ENCODE measurements at places on chromosomes 7 and 10.

- no peak for DNase-seq
Measured at GRCh38 chr10:123837756-123838155, 53.9 kb downstream of the CPXM2 start.

DNA sequence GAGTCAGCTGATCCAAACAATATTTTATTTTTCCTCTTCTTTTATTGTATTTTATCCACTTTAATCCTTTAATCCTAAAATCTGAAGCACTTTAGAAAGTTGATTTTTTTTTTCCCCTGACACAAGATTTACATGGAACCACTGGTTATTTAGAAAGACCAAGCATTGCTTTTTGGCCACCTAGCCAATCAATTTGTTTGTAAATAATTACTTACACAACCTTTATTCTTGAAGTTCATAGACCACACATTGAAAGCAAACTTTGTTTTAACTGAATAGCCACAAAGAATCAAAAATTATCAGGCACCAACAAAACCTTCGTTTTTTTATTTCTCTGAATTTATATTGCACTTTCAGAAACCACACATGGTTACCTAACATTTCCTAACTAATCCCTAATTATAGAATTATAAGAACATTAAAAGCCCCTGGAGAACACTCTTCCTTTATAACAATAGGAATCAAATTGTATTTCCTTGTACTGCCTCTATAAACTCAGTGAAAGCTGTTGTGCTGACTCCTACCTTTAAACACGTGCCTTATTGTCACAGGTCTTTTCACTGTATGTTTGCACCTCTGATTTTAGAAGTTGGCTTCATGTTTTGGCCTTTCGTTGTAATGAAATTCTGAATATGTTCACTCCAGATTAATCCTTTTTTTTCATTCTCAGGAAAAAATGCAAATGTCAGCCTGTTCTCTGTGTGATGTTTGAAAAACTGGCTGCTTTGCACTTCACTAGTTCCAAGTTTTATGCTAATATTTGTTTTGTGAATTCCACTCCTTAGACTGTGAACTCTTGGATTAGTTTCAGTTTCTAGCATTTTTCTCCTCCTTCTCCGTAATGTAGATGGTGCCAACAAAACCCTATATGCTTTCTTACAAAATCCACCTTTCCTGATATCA lies 1511.9 kb downstream of the REEP3 start:
- DNase-seq, result no peak

DNA sequence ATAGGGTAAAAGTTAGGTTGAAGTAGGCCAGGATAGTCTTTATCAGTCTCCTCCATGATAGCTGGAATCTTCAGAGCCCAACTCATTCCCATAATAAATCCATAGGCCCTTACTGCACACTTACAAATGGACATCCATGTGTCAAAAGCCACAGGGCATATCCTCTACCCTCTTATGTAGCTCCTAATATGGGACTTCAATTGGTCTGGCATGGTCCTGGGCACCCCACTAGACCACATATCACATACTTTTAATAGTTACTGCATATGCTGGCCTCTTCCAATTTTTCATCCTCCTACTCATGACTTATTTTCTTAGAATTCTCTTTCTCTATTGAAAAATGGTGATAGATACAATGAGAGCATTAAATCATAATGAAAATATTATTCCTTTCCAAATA lies 169.3 kb downstream of the MAGI2 start:
- no peak for DNase-seq

DNA sequence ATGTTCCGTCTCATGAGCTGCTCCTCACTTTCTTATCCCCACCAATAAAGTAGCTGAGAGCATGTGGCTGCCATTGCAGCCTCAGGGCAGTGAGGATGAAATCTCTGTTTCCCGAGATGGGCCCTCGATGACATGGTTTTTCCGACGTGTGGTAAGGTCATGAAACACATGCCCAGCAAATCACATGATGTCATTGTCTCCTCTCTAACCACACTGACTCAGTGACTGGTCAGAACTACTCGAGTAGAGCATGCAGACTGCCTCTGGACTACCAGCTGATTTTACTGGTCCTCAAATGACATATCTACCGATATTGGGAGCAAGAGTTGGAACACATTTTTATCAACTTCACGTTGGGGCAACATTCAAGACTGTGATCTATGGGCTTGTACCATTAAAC lies 786.1 kb downstream of the CNTNAP2 start:
- no peak for DNase-seq

- no peak for DNase-seq
Measured at GRCh38 chr7:149448961-149449360, 11.9 kb downstream of the ZNF777 start.

DNA sequence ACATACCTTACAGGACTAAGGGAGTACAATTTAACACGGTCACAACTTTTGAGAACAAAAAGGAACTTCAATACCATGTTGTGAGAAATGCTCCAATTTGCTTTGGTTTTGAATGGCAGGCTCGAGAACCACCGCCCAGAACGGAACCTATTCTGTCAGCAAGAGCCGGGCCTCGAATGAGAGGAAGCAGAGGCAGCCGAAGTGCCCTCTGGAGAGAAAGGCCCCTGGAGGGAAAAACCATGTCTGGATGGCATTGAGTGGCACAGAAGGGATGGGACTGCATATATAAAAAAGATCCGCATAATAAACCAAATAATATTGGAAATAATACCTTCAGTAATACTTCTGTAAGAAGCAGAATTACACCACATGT lies 85.6 kb downstream of the CHST15 start:
- no peak for DNase-seq

- no peak for DNase-seq
Measured at GRCh38 chr10:122112625-122113160, 123.7 kb downstream of the TACC2 start.

DNA sequence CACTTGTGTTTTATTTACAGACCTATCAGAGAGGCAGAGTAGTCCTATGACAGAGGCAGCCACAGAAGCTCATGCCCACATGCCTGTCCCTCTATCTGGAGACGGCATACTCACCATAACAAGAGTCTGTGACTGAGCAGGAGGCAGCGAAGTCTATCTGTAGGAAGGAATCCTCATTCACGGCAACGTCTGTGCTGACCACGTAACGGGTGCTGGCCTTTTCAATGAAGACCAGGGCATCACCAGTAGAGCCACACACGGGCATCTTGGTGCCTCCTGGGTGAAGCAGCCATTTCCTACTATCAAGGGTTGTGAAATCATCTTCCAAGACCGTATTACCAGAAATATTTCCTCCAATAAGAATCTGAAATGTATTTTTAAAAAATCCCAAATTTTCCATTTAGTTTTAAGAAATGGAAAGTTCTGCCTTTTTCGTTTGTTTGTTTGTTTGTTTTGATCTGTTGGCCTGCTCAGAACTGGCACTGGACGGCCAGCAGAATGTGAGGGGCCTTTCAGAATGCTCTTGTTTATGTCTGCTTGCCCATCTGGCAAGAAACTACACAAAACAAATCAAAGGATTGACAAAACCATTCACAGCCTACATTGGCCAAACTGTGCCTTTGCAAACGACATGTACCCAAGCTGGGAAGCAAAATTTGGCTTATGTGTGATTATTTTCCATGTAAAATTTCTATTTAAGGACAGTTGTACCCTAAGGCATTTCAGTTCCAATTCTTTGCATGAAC lies 93.1 kb upstream of the SLC26A5 start:
- no peak for DNase-seq

GRCh38 chr10:5441106-5441505 lies 28.7 kb downstream of the NET1 start:
- no peak for DNase-seq

- DNase-seq, result no peak
Measured at GRCh38 chr10:72000073-72001032, 36.2 kb downstream of the CHST3 start.

DNA sequence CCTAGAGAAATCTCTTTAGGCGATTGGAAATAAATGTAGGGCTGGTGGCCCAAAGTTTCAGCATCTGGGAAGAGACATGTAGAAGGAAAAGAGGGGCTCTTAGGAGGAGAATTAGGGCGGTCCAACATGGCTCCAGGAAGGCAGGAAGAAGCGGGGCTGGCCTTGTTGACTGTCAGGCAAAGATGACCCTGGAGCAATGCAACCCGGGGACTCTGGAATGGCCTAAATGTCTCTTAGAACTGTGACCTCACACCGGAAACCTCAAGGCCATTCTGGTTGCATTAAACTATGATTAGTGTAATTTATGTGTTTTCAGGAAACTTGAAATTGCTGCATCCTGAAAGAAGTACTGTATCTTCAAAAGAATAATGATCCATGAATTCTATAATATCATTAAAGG lies 66.8 kb downstream of the NRP1 start:
- DNase-seq, result no peak

DNA sequence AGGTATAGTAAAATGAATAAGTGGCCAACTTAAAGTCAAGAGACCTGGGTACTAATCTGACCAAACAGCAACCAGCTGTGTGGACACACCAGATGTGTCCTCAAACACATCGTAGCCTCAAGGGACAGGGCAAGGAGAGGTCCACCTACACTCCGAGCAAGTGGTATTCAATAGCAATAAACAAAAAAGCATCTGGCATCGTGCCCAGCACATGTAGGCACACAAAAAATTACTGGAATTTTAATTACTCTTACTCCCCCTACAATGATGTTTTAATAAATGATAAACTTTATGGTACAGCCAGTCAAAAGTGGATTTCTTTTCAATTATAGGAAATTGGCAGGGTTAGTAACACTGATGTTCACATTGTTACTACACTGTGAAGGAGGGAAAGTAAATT lies 3.5 kb upstream of the RGS10 start:
- DNase-seq, result no peak

DNA sequence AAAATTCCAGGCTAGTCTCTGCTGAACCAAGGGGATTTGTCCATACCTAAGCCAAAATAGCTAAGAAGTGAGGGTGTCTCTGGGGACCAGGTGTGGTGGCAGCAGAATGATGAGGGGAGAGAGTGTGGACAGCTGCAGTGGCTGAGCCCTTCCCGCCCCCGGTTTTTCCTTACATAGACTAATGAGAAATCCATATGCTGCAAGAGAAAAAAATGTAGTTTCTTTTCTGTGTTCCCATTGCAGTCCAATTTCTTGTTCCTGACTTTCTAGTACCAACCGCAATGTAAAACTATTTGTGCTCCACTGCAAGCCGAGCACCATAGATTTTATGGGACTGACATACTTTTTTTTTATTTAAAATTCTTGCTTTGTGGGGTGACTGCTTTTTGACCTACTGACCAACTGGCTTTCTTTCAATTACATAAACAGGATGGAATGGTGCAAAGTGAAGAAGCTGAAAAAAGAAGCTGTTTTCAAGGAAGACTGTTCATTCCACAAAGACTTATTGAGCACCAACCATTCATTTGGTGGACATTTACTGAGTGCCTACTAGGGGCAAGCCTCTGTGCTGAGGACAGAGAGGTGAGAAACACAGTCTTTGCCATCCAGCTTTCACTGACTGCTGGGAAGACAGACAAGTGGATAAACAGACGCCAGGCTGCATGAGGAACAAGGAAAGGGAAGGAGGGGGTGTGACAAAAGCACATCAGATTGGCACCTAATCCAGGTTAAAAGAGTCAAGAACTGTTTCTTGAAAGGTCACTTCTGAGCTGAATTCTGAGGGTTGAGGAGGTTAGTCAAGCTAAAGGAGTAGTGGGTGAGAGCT lies 9.8 kb downstream of the CEP41 start:
- DNase-seq, result no peak

- DNase-seq, result peak; percentile 14
Measured at GRCh38 chr10:74419958-74420375, 268.9 kb downstream of the ADK start.

- no peak for DNase-seq
Measured at GRCh38 chr10:59971915-59972314, 65.6 kb upstream of the CCDC6 start.

- no peak for DNase-seq
Measured at GRCh38 chr10:83929399-83929798, 209.9 kb upstream of the GHITM start.

- no peak for DNase-seq
Measured at GRCh38 chr7:139619367-139619657, 95.8 kb downstream of the CLEC2L start.

DNA sequence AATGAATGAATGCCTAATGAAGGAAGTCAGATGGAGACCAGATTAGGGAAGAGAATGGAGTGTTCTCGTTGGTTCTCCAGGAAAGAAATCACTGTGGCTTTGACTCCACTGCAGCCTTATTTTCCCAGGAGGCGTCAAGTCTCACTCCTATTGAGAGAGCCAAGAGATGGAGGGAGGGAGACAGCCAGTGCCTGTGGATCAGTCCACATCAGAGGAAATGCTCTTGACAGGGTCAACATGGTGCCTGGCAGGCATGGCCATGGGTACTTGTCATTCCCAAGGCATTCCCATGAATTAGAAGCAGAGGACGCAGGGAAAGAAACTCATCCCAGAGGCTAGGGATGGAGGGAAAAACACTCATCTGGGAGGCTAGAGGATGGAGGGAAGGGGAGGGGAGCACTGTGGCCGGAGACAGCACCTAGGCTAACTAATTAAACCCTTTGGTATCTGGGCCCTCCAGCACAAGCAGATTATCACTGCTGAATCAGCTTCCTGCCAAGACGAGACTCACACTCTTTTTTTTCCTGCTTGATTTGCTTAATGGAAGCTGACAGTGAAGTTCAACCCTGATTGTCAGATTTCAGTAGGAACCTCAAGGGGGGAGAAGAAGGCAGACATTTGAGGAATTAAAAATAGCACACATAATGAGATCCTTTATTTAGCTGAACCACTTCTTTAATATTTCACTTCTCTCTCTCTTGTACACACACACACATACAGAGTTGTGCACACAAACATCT lies 1233.2 kb upstream of the AUTS2 start:
- DNase-seq, result no peak

GRCh38 chr10:88236121-88236743 lies 346.9 kb downstream of the RNLS start:
- DNase-seq, result no peak

DNA sequence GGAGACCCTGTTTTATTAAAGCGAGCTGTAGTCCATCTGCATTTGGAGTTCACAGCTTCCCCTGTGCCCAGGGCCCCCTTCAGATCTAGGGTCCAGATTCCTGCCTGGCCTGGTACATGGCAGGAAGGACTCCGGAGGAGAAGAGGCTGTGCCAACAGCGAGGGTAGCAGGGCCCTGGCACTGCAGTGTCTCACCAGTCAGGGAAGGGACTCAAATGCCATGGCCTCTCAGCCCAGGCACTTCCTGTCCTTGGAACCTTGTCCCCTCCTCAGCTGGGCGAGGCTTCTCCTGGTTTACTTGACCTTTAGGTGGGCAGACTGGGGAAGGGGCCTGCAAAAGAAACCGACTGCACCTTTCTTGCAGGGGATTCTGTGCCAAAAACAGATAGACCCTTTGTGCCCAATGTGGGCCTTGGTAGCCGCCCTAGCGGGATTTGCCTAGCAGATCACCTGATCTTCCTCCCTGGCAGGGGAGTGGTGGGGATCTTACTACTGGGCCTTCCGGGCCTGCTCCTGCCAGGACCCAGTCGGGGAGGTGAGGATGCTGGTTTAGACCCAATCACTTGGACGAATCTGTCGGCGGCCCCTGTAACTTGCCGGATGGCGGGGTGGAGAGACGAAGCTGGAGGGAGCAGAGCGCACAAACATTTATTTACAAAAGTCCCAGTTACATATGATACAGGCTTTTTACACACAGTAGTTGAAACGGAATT lies 161.9 kb downstream of the RNF216 start:
- no peak for DNase-seq

Measured in naive B cell (primary cell).